ENCODE measurements at places on chromosomes 7 and 10.

DNA sequence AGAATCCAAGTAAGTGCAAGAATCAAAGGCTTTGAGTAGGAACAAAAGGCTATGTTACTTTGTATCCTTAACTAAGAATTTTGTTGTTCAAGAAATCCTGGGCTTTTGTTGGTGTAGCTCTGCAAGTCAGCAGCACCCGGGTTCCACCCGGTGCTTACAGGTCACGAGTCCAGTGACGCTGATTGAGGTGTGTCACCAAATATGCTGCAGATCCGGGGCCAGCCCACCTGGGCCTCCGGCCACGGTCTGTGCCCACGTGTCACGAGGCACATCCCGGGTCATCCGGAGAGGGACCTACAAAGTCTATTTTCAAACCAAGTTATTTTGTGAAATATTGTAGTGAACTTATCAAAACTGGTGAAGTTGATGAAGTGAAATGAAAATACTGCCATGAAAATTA, 103.1 kb downstream of the MGMT start:
- DNase-seq, result no peak

- DNase-seq, result no peak
Observed at GRCh38 chr10:87837445-87837844, 19.4 kb upstream of the ATAD1 start.

DNA sequence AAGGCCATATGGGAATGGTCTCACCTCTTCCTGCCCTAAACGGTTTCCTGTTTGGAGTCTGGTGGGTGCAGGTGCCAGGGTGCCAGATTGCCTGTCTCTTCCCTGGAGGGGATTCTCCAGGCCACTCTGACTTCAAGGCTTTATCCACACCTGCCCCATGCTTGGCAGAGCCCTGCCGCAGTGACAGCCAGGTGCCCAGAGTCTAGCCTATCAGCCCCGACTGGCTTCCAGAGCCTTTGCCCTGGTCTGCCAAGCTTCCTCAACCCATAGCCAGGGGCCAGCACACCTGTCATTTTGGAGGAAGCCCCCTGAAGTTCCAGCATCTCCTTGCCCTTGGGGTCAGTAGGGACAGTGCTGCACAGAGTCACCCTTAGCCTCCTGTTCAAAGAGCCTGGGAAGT, 21.6 kb downstream of the TBATA start:
- DNase-seq, result no peak

DNA sequence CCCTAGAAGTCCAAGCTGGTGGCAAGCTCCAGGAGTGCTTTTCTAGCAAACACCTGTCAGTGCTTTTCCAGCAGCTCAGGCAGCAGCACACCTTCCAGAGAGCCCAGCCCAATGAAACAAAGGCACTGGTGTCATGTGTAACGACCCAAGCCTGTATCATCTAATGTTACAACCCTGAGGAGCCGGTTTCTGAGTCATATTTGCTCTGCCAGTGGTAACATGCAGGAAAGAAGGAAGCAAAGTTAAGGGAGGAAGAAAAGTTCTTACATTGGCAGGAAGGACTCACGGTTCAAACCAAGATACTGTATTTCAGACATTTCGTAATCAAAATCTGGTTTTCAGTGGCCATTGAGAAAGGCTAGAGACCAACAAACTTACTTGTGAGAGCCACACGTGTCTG, at the start of gene ANKRD22:
TSS of gene ANKRD22 (minus strand) at position 139 of the 400 bp plus-strand sequence. CDS start 237 bp downstream, outside the sequence.
- DNase-seq, result peak; percentile 67

DNA sequence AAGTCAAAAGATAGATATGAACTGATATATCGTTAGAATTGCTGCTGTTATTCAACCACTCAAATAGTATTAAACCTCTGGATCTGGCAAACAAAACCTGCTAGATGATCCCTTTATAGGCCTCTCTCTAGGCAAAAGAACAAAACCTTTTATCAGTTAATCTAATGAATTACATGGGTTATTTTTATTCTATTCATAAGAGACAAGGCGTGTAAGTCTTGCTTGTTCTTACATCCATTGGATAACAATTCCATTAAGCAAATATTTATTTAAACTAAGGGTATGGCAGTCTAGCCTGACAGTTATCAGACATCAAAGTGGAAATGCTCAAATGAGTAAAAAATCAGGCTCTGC, 16.6 kb upstream of the ADRB1 start:
- DNase-seq, result no peak
